ENCODE measurements at places on chromosomes 2 and 18. TPM values are rescaled to one million over a fixed set of nuclear protein-coding genes. Genes with fewer than 3 reads are reported as not detected.
A peak's percentile ranks its signal among the peaks of the same experiment; 100 is the strongest.

The SLC5A7 gene
- not detected for total RNA-seq

The POTEJ gene
- not detected for total RNA-seq

The OBSL1 gene
- total RNA-seq, result 0.26 TPM

GRCh38 chr2:19216676-19217602, 141.5 kb downstream of the OSR1 start:
- no peaks in the 10 kb centered on the region for H3K36me3 ChIP-seq
- no peak for DNase-seq
- H3K4me1 ChIP-seq, result no peaks in the 10 kb centered on the region
- no peaks in the 10 kb centered on the region for H3K27me3 ChIP-seq
- no peak overlapping the region for H3K27ac ChIP-seq

GRCh38 chr2:236010920-236011685, 157.1 kb downstream of the GBX2 start:
- H3K4me1 ChIP-seq, result no peaks in the 10 kb centered on the region
- DNase-seq, result no peak
- H3K27ac ChIP-seq, result no peak overlapping the region
- no peaks in the 10 kb centered on the region for H3K36me3 ChIP-seq
- H3K27me3 ChIP-seq, result peaks cover 12% of the 10 kb centered on the region
- no peak overlapping the region for H3K4me3 ChIP-seq

DNA sequence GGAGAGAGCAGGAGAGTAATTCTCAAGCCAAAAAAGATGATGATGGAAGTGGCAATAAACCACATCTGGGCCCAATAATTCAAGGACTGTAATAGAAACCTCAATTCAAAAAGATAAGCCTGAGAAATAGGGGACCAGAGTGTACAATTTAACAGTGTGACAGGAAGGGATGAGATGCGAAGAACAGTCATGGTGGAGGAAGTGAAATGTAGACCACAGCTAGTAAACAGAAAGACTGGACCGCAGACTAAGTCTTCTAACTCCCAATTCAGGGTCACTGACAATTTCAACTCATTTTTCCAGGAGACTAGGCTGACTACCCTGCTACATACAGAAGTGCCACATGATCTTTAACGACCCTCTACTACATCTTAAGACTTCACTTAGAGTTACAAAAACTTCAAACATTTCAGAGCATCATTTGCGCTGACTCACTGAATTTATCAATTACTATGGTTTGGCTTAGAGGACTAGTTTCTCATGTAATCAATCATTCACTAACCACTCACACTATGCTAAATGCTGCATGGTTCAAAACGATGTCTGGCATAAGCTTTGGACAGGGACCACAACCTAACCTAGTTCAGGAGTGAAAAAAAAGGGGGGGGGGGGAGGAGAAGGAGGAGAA, 9.0 kb downstream of the CUL3 start:
- peak overlapping the region; percentile 1 for H3K4me3 ChIP-seq
- no peaks in the 10 kb centered on the region for H3K27me3 ChIP-seq
- peaks cover 12% of the 10 kb centered on the region for H3K36me3 ChIP-seq

- H3K27ac ChIP-seq, result no peak overlapping the region
- DNase-seq, result peak; percentile 28
- no peaks in the 10 kb centered on the region for H3K4me1 ChIP-seq
- H3K27me3 ChIP-seq, result no peaks in the 10 kb centered on the region
- no peak overlapping the region for H3K4me3 ChIP-seq
- no peaks in the 10 kb centered on the region for H3K36me3 ChIP-seq
Measured at GRCh38 chr2:71891155-71891554, 256.5 kb downstream of the CYP26B1 start.
